NCI-H1930 (cell line): ENCODE measurements at places on chromosomes 5 and 9.

GRCh38 chr9:125990793-125991220, 243.6 kb downstream of the PBX3 start:
- DNase-seq: no peak

GRCh38 chr5:137304226-137304874, 194.8 kb downstream of the SPOCK1 start:
- no peak for DNase-seq

GRCh38 chr9:38227656-38228055, 158.6 kb upstream of the SHB start:
- no peak for DNase-seq

GRCh38 chr5:151451626-151452520, 4.5 kb downstream of the SLC36A1 start:
- DNase-seq: no peak

DNA sequence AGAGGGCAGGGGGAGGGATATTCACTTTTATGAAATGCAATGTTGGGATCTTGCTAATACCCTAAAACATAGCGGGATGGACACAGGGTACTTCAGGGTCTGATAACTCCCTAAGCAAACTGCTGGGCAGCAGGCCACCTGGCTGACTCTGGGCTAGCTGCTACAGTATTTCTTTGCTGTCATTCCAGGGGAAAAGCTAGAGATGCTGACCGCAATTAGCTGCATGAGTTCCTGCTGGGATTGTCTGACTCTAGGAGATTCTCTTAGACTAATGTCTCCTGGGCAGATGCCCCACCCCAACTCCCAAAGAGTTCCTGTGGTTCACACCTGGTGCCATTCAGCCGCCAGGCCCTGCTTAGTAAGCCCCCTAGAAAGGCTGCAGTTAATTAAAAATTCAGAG, 69.9 kb downstream of the PSAT1 start:
- no peak for DNase-seq

GRCh38 chr5:115946655-115947054, 15.6 kb upstream of the LVRN start:
- no peak for DNase-seq

DNA sequence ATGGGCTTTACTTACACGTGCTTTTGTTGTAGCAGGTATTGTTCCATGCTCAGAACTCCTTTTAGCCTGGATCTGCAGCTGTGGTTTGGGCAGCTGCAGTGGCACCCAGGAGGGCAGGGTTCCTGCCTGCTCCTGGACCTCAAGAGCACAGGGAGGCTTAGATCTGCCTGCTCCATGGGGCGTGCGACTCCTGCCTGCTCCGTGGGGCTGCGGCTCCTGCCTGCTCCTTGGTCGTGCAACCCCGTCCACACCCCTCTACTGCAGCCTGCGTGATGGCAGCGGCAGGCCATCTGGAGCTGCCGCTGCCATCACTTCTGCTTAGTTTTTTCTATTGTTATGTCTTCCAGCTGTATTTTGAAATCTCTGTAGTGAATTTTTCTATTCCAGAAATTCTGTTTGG, 11.7 kb upstream of the UGT3A2 start:
- no peak for DNase-seq

- DNase-seq: no peak
Observed at GRCh38 chr9:131577005-131578000, 32.0 kb downstream of the PRRT1B start.
